ENCODE measurements at places on chromosomes 13 and 19.
A peak's percentile ranks its signal among the peaks of the same experiment; 100 is the strongest.

GRCh38 chr13:109105899-109106298, 476.5 kb downstream of the MYO16 start:
- no peak for DNase-seq

DNA sequence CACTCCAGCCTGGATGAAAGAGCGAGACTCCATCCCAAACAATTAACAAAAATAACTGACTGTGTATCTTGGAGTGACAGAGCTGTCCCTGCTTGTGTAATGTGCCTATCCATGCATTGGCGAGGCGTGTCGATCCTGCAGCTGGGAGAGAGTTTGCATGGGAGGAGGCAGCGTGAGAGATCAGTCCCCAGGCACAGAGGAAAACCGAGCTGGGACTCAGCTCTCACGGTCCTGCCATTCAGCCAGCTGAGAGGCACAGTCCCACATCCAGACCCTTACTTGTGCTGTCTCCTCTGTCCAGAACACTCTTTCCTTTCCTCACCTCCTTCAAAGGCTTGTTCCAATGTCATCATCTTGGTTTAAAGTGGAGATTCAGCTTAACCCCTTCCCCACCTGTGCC, 11.9 kb upstream of the SULT2B1 start:
- DNase-seq, result no peak

DNA sequence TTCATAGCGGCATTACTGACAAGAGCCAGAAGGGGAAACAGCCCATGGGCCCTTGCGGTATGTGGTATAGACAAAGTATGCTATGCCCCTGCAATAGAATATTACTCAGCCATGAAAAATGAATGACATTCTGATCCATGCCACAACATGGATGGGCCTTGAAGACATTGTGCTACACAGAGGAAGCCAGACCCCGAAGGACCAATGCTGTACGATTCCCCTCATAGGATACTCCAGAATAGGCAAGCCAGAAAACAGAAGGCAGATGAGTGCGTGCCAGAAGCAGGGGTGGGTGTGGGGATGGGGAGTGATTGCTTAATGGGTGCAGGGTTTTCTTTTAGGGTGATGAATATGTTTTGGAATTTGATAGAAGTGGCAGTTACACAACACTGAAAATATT, 342.0 kb downstream of the TEX29 start:
- no peak for DNase-seq

DNA sequence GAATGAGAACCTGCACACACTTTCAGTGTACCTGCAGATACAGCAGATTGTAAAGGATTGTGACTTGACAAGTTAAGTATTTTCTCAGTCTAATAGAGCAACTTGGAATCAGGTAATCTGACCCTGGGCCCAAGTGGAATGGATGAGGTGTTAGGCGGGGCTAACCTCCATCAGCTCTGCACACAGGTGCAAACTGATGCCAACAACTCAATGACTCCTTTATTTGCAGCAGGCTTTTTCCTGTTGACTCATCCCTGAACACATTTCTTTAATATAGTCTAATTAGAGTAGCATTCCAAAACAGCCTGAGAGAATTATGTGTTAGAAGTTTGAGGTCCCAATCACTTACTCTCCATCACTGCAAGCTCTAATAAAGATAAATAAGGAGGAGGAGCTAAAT, 48.8 kb downstream of the TPT1 start:
- DNase-seq, result no peak

DNA sequence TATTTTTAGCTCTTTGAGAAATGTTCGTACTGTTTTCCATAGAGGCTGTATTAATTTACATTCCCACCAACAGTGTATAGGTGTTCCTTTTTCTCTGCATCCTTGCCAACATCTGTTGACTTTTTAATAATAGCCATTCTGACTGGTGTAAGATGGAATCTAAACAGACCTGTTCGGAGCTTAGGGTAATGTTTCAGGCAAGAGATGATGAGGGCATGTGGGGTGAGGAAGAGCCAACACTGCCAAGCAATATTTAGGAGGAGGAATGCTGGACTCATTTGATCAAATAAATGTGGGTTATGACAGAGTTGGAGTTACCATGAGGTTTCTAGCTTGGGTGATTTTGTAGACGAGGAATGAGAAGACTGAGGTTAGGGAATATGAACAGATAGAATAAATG, 382.9 kb downstream of the KLF12 start:
- DNase-seq, result no peak

- DNase-seq, result no peak
These were observed 50.7 kb upstream of the PNMA8B start for GRCh38 chr19:46546194-46546896.

DNA sequence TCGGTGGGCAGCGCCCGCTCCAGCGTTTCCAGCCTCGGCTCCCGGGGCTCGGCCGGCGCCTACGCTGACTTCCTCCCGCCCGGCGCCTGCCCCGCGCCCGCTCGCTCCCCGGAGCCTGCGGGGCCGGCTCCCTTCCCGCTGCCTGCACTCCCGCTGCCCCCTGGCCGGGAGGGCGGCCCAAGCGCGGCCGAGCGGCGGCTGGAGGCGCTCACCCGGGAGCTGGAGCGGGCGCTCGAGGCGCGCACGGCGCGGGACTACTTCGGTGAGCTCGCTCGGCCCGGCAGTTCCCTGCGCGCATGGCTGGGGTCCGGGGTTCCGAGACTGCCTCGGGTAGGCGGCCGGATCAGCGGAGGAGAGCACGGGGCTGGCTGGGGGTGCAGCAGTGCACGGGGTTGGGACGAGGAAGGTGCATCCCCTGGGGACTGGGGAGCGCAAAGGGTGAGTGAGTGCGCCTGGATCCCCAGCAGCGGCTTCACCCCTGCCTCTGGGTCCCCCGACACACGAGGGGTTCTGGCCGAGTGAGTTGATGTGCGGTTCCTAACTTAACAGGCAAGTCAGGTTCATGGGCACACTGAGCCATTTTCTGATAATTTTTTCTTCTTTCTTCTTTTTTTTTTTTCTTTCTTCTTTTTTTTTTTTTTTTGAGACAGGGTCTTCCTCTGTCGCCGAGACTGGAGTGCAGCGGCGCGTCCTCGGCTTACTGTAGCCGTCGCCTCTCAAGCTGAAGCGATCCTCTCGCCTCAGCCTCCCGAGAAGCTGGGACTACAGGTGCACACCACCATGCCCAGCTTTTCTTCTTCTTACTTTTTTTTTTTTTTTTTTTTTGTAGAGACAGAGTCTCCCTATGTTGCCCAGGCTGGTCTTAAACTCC, 1.1 kb downstream of the WTIP start:
- DNase-seq, result no peak

GRCh38 chr19:19670070-19670551, 1.5 kb downstream of the ZNF101 start:
- no peak for DNase-seq

GRCh38 chr19:32241306-32241705, 104.1 kb upstream of the ZNF507 start:
- no peak for DNase-seq

- DNase-seq, result no peak
These were observed 31.3 kb upstream of the ZMYM2 start for GRCh38 chr13:19927117-19927748.

DNA sequence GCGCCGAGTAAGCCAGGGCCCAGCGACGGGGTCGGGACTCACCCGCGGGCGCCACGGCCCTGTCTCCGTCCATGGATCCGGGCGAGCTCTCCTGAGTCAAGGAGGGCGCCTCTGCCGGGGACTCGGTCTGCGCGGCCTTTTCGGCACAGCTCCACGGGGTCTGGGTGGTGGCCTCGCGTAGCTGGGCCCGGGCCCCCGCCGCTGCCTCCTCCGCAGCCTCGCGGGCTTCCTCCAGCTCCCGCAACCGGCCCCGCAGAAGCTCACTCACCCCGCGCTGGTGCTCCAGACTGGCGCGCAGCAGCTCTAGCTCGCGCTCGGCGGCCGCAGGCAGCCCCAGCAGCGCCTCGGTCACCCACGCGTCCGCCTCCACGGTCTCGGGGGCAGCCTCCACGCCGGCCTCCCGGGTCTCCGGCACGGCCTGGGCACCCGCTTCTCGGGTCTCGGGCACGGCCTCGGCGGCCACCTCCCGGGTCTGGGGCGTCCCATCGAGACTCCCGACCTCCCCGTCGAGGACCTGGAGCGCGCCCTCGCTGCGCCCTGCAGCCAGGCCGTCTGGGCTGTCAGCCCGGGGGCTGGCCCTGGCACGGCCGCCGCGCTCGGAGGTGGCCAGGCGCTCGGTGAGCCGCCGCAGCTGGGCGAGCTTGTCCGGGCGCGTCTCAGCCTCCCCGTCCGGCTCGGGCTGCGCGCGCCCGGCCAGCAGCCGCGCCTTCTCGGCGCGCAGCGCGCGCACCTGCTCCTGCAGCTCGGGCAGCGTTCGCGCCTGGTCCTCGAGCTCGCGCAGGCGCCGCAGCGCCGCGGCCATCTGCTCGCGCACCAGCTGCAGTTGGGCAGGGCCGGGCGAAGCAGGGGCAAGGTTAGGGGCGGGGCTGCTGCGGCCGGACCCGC, 8.4 kb downstream of the KANK3 start:
- DNase-seq, result no peak

GRCh38 chr13:102591988-102592781, 4.6 kb upstream of the TPP2 start:
- DNase-seq, result peak; percentile 72

DNA sequence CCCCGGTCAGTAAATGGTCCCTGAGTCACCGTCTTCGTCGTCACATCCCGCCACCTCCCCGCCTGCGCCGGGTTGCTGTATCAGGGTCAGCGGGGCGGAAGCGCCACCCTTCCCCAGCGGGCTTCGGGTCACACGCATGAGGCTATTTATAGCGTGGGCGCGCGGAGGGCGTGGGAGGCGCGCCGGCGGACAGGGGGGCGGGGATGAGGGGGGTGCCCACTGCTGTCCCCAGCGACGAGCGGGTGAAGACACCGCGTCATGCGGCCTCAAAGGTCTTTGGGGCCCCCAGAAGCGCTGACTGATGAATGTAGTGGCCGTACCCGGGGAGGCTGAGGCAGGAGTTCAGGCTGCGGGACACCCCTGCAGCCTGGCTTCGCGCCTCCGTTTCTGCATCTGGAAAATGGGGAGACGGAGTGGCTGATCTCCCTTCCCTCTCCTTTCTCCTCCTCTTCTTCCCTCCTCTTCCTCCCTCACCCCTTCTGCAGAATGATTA, 7.9 kb downstream of the UNC13A start:
- no peak for DNase-seq

- peak; percentile 24 for DNase-seq
These were observed 37.7 kb upstream of the MCF2L start for GRCh38 chr13:112931028-112931934.

- DNase-seq, result no peak
These were observed 97.6 kb upstream of the SIAH3 start for GRCh38 chr13:45949161-45949560.

DNA sequence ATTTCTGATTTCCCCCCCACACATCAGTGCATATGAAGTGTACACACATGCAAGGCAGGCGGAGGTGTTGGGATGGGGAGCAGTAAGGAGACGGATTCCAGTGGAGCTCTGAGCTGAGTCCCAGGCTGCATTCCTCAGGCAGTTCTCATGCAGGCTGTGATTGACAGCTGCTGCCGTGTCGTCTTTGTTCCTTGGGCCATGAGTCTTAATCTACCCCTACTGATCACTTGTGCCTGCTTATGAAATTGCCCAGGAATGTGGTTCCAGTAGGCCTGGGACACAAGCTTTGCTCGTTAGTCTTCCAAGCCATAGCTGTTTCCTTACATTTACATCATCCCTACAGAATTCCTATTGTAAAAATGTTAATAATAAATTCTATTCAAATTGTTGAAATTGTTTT, 1241.9 kb downstream of the UQCRFS1 start:
- DNase-seq, result no peak

- DNase-seq, result no peak
These were observed 1210.1 kb upstream of the SPRY2 start for GRCh38 chr13:81551036-81551435.

DNA sequence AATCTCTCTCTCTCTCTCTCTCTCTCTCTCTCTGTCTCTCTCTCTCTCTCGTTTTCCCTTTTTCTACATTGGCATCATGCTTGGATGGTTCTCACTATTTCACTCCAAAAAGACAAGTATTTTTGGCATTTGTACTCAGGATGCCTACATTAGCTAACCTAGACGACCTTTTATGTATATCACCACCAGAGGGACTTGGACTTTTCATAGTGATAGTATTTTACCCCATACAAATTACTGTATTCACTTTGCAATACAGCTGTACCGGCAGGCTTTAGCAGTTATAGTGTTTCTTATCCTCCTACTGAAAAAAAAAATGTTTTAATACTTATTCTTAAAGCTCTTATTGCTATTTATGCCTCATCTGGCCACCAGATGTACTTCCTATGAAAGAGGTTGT, 687.2 kb upstream of the KLHL1 start:
- DNase-seq, result no peak

DNA sequence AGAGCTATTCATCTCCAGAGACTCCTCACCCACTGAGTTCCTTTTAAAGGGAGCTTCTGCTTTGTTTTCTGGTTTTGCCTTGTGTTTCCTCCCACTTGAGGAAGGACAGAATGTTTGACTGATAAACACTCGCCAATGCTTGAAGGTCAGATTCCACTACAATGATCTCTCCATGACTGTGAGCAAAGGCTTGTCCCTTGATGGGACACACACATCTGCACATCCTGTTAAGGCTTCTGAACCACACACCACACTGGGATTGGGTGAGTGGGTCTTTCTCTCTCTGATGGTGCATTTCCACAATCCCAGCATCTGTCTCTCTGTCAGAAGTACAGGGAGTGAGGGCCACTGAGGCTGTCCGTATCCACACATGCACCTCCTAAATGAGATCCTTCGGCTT, 245.3 kb downstream of the IRS2 start:
- DNase-seq, result no peak

- DNase-seq, result no peak
These were observed 11.8 kb downstream of the ANO8 start for GRCh38 chr19:17322854-17323253.

- DNase-seq, result no peak
These were observed 23.0 kb downstream of the HS6ST3 start for GRCh38 chr13:96112936-96113335.

DNA sequence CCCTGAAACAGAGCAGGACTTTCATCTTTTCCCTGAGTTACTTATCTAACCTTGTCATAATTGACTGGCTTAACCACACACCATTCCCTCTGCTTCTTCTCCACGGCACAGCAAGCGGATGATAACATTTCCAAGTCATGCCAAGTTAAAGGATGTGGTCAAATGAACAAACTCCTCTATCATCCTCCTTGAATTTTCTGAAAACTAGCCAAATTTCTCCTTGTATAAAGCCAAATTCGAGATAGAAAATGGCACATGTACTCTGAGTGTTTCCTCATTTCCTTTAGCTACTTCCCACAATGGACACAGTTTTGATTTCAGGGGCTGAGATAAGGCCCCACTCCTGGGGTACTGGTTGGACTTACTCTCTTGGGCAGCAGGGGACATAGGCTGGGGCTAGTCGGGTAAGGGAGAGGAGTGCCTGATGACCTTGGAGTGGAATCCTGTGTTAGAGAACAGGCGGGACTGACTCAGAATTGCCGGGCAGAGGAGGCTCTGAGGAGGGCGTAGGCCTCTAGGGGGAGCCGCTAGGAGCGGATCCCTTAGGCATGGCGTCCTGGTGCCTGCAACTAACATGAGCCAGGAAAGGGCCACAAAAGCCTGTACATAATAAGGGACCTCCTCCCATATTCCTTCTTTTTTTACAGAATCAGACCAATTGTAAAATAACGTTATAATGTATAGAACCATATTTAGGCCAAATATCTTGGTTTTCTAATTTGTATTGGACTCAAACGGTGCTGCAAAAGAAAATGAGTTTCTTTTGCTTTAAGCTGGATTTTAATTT, 20.3 kb upstream of the TMTC4 start:
- no peak for DNase-seq

GRCh38 chr13:52395704-52396103, 10.3 kb downstream of the THSD1 start:
- DNase-seq, result no peak

Data from hippocampal formation (tissue), 2 donors.